Fibroblast of villous mesenchyme (primary cell): ENCODE measurements at places on chromosomes 6 and 20. TPM values are rescaled to one million over a fixed set of nuclear protein-coding genes. Genes with fewer than 3 reads are reported as not detected.
A peak's percentile ranks its signal among the peaks of the same experiment; 100 is the strongest.

Gene POU5F1
- total RNA-seq, result not detected in 2 replicates

Gene POLR3F
- 11.6 and 18.6 TPM in 2 replicates for total RNA-seq

Gene MDFI
- total RNA-seq, result not detected in 2 replicates

Gene ADGRF5
- 0.86 and 6.1 TPM in 2 replicates for total RNA-seq

Gene FAM110A
- total RNA-seq, result 4.2 and 5.2 TPM in 2 replicates

Gene OPRM1
- not detected in 2 replicates for total RNA-seq

Gene PRR18
- under 0.01 TPM in 1 of 2 replicates, not detected in the other for total RNA-seq

Gene NKAPL
- total RNA-seq, result 0.64 and 1.7 TPM in 2 replicates

Gene GTSF1L
- total RNA-seq, result not detected in 2 replicates

DNA sequence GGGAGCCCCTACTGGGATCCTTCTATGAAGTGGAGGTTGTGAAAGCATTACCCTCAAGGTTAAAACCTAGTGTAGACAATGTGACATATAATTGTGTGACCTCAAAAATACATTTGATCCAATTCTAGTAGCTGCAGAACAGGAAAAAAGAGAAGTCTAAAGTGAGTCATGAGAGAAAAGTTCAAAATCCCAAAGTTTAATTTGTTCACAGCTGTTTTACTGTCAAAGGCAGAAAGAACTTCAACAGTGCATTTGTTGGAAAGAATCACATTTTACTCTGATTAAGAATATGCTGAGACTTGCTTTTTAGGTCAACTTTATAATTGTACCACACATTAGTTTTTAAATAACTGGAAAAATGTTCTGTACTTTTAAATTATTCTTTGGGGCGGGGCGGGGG lies 1027.4 kb upstream of the FLRT3 start:
- no peak for DNase-seq

DNA sequence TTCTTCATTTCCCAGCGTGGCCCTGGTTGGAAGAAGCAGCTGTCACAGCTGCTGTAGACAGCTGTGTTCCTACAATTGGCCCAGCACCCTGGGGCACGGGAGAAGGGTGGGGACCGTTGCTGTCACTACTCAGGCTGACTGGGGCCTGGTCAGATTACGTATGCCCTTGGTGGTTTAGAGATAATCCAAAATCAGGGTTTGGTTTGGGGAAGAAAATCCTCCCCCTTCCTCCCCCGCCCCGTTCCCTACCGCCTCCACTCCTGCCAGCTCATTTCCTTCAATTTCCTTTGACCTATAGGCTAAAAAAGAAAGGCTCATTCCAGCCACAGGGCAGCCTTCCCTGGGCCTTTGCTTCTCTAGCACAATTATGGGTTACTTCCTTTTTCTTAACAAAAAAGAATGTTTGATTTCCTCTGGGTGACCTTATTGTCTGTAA lies 292.7 kb downstream of the ESR1 start:
- DNase-seq, result peak; percentile 76

GRCh38 chr6:17583811-17584210 lies 16.3 kb upstream of the FAM8A1 start:
- peak; percentile 52 for DNase-seq

DNA sequence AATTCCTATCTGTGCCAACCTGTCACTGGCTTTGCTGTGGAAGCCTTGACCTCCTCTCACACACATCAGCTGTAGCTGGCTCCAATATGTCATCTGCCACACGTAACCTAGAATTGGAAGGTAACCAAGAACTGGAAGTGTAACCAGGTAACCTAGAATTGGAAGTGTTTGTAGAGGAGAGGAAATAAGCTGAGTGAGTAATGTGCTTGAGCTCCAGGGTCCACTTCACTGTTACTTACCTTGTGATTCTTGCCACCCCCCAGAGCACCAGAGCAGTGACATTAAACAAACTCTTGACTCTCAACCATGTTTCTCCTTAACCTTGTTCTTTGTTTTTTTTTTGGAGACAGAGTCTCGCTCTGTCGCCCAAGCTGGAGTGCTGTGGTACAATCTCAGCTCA lies 350.5 kb downstream of the NRN1 start:
- no peak for DNase-seq

- no peak for DNase-seq
Measured at GRCh38 chr6:37679539-37680476, 17.9 kb downstream of the MDGA1 start.

GRCh38 chr20:34999021-34999451 lies 43.4 kb downstream of the MYH7B start:
- no peak for DNase-seq

DNA sequence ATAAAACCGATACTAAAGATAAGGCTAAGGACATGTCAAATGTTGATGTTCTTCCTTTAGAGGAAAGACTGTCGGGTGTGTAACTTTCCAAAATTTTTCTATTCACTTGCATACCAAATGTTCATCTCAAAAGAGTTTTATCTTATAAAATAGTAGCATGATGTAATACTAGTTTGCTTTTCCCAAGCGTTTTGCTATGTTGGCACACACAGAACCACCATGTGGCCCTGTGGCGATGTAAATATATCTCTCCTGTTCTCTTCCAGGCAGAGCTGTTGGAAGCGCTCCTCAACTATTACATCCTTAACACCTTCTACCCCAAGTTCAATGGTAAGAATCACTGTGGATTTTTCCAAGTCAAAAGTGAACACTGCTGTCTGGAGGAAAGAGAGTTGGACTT lies 26.5 kb downstream of the LBP start:
- DNase-seq, result peak; percentile 9

DNA sequence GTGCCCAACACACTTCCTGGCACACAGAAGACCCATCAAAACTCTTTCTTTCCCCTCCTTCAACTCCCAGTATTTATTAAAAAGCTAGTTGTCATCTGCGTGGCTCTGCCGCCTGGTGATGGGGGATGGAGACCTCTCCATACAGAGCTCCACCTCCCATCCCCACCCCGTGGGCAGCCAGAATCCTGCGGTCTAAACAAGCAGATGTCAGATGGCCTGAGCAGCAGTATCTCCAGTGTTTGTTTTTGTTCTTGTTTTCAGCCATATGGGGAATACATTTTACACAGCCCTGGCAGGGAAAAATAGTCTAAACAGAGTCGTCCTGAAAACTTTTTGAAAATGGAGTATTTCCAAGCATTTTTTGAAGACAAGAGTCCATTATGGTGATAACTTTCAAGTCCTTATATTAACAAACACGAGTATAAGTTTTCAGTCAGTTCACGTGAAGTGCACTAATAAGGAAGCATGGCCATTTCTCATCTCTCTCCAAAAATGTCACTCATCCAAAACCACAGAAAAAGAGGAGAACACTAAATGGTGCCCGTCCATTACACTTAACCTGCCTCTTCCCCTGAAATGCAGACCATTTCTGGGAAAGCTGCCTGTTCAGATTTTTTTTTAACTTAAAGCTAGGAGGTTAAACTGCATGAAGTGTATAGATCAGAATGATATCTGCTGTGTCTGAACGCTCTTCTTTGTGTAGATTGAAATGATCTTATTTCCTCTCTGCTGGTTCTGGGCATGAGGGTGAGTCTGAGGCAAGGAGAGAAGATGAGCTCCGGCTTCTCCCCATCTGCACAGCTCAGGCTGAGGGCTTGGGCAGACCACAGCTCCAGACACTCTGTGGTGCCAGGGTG lies 91.0 kb downstream of the TCP11 start:
- DNase-seq, result peak; percentile 94

DNA sequence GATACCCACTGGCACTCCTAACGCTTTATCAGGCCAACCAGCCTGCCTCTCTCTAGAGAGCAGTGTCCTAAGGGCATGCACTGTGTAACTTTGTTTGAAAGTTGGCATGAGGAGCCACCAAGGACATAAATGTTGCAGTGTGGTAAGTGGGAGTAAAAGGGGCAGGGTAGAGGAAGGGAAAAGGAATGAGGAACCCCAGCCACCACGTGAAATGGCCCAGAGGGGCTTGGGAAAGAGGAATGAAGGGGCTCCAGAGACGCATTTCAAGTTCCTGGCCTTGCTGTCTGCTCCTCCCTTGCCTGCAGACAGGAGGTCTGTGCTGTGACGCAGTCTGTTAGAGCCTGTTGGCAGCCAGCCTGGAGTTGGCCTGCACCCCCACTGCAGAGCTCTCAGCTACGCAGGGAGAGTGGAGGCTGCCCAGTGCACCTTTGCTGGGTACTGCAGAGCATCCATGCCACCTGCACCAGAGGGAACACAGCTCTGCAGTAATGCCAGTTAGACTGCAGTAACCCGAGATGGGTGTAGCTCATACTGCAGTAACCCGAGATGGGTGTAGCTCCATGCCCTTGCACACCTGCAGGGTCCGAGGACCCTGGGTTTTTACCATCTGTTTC lies 86.8 kb upstream of the SNAP25 start:
- DNase-seq, result peak; percentile 67

DNA sequence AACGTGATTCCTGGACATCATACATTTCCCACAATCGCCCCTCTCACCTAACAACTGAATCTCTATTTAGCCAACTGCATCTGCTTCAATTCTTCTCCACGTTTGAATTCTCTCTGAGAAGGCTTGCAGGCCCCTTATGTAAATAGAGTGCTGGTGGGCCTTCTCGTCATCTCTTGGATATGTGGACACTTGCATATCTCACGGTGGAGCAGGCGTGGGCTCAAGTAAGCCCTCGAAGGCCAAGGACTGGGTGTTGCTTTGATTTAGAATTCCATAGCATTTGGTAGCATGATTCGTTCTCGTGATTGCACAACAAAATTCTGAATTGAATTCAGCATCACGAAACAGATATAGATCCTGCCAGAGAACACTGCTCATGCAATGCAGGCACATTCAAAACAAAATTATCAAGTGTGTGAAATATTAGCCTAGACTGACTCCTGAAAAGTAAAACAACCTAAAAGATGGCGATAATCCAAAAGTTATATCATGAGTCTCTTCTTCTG lies 613.6 kb downstream of the TFAP2A start:
- no peak for DNase-seq

DNA sequence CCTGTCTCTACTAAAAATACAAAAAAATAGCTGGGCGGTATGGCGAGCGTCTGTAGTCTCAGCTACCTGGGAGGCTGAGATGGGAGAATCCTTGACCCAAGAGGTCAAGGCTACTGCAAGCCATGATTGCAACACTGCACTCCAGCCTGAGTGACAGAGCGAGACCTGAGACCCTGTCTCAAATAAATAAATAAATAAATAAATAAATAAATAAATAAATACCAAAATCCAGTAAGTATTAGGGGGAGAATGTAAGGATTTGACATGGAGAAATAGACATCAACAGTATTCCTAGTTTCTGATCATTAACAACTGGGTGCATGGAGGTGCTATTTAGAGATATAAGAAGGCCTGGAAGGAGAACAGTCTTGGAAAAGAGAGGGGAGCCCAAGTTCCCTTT lies 125.7 kb downstream of the MEI4 start:
- no peak for DNase-seq

- no peak for DNase-seq
Measured at GRCh38 chr20:60812561-60812960, 439.5 kb upstream of the CDH4 start.

DNA sequence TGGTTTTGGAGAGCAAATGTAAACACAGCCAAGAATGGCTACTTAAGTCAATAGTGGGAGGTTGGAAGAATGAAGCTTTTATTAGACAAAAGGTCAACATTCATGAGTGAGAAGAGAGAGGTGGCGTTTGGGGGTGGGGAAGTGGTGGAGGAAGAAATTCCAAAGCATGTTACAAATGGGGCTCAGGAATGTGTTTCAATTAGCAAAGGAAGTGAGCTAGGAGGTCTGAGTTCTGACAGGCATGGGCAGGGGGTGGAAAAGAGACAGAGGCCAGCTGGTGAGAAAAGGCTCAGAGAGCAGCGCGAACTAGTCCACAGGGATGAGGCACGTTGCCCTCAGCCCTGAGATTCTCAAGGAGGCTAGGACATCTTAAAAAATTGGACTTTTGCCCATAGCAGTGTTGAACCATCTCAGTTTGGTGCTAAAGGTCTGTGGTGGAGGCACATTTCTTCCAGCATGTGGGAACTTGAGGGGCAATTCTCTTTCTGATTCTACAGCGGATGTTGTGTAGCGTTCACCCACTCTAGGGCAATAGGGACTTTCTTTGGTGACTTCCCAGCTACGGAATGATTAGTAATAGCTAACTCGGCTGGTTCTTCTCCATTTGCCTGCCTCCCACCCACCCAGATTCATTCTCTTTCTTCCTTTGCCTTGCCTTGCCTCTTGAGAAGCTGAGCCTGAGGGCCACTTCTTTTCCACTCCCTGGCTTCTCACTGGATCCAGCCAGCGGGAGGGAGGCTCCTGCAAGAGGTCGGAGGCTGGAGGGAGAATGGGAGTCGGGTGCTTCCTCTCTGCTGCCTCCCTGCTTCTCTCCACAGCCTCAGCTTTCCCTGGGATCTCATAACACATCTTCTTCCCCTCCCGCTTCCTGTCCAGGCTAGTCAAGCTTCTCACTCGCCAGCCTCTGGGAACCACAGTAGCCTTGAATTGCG lies 45.1 kb upstream of the NEDD9 start:
- DNase-seq, result peak; percentile 87

DNA sequence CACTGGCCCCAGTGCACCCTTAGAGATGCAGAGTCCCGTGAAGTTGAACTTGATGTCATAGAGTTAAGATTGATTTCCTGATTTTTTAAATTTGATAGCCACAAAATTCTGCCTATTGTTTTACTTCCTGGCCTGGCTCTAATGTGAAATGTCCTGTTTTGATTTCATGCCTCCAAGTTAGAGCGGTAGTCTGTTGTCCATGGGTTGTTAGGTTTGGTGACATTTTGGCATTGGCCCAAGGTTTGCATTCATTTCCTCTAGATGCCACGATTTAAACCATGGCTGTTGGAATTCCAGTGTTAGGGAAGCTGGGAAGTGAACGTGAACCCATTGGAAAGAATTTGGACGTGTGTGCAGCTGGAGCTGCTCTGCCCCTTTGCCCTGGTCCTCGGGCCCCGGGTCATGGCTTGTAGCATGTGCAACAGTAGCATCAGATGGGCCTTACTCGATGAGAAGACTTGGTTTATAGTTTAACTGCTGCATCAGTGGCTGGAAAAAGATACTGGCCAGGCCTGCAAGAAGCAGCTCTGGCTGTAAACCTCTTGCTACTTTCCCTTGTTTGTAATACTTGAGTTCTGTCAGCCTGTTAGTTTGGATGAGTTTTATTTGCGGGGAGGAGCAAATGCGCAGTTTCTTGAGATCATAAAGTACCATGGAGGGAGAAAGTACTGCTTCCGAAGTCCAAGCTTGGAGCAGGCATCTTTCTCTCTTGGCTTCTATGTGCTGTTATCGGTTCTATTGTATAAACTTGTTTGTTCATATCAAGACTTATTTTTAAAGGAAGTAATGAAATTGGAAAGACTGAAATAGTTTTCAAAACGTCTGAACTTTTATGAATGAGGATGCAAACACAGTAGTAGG lies 121.4 kb upstream of the CLDN20 start:
- peak; percentile 85 for DNase-seq

DNA sequence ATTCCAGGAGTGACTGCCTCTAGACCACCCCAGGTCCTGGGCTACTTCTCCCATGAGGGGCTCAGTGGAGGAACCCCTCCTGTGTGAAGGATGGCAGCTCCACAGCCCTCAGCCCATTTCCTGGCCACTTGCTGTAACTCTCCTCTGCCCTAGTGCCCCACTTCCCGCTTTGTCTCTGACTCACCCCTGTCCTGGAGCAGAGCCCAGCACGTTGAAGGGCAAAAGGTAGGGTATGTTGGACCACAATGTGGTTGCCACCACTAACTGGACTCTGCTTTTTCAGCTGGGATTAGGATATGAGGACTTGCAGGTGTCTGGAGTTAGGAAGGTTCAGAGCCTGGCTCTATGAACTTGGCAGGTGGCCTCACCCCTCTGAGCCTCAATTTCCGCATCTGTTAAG lies 2.4 kb downstream of the MYBL2 start:
- DNase-seq, result peak; percentile 19

GRCh38 chr6:126199466-126199865 lies 140.4 kb upstream of the CENPW start:
- DNase-seq, result no peak
